ENCODE measurements at places on chromosomes 7 and 10. TPM values are rescaled to one million over a fixed set of nuclear protein-coding genes. Genes with fewer than 3 reads are reported as not detected.

DNA sequence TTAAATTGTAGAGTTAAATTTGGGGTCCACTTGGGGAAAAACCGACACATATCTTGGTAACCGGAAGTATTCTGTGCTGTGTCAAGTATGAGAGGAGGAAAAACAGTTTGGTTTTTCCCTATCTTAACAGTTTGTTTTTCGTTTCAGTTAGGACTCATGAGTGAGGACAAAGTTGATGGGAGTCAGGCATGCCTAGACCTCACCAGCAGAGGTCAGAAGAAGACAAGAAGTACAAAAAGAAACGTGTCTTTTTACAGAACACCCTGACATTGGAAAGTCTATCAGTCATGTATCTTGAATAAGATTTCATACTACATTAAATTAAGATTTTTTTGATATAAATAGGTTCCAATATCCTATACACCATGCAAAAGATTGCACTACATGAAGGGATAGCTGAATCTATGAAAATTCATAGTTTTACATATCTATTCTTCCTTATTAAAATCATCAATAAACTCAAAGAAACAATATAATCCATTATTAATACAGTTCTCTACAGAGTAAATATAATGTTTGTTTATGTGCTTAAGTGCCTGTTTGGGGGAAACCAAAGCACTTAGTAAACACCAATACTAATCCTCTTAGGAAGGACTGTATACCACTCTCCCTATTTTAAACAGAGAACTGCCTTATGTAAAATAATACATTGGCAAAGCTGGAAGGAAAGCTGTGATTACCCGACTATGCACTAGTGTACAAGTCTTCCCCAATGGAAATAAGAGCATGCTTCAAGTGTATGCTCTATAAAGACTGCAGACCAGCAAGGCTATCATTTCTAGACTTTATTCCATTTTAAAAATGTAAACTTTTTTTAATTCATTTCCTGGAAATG lies 95.6 kb downstream of the USP6NL start:
- DNase-seq, result peak; percentile 65

DNA sequence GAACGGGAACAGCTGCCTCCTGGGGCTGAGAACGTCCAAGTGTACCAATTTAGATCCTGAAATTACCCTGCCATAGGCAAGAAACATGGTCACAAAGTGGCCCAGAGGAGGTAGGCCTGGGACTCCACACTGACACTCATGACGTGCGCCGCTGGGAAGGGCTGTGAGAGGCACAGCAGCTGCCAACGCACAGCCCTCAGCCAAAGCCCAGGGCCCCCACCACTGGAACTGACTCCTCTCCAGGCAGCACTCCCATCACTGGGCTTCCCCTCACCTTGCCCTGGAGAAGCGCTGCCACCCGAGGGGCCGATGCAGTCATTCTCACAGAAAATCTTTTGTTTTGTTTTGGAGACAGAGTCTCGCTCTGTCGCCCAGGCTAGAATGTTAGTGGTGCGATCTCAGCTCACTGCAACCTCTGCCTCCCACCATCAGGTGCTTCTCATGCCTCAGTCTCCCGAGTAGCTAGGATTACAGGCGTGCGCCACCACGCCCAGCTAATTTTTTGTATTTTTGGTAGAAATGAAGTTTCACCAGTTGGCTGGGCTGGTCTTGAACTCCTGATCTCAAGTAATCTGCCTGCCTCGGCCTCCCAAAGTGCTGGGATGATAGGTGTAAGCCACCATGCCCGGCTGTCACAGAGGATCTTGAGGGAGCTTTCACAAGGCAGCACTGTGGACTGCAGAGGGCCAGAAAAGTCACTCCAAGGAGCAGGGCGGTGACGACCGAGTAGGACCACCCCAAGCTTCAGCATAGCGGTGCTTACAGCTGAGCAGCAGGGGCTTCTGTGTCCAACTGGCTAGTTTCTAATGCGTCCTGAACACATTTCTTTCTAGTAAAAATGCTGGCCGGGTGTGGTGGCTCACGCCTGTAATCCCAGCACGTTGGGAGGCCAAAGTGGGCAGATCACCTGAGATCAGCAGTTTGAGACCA lies 13.5 kb downstream of the GUSB start:
- DNase-seq, result no peak

Gene SMO
- total RNA-seq, result 0.29 TPM

DNA sequence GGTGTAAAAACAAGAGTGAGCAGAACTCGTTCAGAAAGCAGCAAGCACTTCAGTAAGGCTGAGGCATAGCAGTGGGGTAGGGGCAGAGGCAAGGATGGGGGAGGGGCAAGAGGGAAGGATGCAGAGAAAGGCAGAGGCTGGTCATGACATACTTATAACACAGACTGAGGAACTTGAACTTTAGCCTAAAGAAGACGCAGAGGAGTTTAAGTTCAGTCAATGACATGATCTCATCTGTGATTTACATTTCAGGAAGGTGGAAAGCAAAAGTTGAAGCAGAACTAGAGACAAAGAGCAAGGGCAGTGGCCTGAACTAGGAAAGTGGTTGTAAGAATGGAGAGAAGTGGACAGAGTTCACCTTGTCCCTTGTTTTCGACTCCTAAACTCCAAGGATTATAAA lies 15.8 kb downstream of the MACC1 start:
- no peak for DNase-seq

GRCh38 chr10:34305189-34305588 lies 509.9 kb downstream of the PARD3 start:
- DNase-seq, result no peak

Gene COL17A1
- total RNA-seq, result 2.6 TPM

- DNase-seq, result no peak
Observed at GRCh38 chr7:35736725-35737124, 41.8 kb upstream of the HERPUD2 start.

GRCh38 chr7:35468606-35469005 lies 214.7 kb upstream of the TBX20 start:
- no peak for DNase-seq

Gene CTAGE8
- total RNA-seq, result 0.39 TPM

DNA sequence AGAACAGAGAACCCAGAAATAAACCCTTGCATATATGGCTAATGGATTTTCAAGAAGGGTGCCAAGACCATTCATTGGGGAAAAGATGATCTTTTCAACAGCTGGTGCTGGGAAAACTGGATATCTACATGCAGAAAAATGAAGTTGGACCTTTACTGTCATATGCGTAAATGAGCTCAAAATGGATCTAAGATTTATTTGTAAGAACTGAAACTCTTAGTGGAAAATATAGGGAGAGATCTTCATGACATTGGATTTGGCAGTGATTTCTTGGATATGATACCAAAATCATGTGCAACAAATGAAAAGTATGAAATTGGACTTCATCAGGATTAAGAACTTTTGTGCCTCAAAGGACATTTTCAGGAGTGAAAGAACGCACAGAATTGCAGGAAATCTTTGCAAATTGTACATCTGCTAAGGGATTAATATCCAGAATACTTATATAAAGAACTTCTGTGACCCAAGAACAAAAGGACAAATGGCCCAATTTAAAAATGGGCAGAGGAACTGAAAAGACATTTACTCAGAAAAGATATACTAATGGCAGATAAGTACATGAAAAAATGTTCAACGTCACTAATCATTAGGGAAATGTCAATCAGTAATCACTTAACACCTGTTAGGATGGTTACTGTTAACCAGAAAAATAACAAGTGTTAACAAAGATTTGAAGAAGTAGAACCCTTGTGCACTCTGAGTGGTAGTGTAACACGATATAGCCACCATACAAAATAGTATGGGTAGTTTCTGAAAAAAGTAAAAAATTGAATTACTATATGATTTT lies 6.1 kb downstream of the DBF4 start:
- no peak for DNase-seq

GRCh38 chr7:18508443-18509427 lies 13.2 kb downstream of the HDAC9 start:
- DNase-seq, result peak; percentile 97

DNA sequence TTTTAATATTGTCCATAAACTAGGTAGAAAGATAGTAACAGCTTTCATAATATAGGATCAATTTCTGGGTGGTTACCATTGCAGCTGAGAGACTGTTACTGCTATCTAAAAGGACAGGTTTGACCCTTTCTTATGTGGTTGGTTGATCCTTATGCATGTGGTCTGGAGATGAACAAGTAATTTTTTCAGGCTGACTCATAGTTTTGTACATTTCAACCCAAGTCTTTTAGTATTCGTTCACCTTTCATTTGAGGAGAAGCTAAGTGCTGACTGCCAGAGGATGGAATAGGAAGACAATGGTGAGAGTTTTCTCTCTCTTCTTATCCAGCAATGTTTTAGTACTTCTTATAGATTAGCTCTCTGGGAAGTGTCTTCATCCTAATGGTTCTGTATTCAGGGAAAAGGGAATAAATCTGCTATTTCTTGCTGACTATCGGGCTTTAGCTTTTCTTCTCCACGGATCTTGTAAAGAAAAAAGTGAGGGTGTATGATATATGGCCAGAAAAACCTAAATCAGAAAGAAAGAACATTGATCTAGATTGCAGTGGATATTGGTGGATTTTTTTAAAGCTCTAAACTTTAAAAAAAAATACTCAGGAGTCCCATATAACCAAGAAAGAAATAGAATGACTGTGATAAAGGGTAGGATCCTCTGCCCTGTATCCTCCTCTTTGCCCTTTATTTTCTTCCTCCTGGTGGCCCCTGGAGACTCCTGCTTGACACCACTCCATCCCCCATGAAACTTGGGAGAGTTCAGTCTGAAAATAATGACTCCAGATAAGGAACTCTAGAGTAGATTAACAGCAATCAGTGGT lies 88.0 kb downstream of the CPED1 start:
- peak; percentile 85 for DNase-seq

Gene DNAJB6
- 97.4 TPM for total RNA-seq

- peak; percentile 8 for DNase-seq
Observed at GRCh38 chr7:120168066-120168465, 104.9 kb upstream of the KCND2 start.

DNA sequence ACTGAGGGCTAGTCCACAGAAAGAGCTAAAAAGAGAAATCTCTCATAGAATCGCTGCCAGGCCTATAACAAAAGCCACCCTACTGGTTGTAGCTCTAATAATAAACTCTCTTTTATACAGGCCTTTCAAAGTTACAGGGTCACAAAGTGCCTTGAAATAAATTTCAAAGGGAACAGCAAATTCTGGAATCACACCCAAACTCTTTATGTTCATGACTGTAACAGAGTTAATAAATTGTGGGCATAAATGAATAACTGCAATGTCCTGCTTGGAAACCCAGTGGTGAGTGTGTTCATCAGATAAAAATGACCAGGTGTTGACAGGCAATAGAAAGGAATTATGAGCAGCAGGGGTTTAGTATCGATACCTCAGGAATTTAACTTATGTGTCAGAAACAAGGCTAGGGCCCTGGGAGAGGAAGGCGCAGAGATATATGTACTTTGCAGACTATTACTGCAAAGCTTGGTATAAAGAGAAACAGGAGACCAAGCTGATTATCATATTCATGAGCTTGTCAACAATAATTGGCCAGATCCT lies 9.3 kb downstream of the CDC14C start:
- no peak for DNase-seq

Gene ATP6V0A4
- total RNA-seq, result not detected

- DNase-seq, result no peak
Observed at GRCh38 chr10:96288151-96288621, 16.0 kb upstream of the DNTT start.
